ENCODE measurements at places on chromosomes 12 and 14.

- peak; percentile 2 for DNase-seq
Observed at GRCh38 chr14:56874375-56874774, 64.1 kb upstream of the OTX2 start.

DNA sequence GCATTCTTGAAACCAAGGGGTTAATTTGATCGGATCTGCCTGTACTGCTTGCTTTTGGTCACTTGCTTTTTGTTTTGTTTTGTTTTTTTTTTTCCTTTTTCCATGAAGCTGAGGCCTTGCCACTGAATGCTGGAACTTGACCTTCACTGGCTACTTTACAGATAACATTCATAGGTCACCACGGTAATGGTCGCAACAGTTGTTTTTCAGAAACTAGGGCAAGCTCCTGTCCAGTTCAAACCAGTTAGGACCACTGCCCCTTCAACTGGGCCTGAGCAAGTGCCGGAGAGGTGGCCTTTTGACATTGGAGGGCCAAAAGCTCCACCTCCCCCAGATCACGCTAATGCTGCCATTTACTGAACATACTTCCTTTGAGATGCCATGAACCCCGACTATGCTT is 147.6 kb downstream of the FOXN3 start:
- no peak for DNase-seq

- DNase-seq, result no peak
Observed at GRCh38 chr12:94762943-94763342, 112.6 kb upstream of the TMCC3 start.

- DNase-seq, result no peak
Observed at GRCh38 chr12:115990241-115990640, 287.3 kb downstream of the MED13L start.

DNA sequence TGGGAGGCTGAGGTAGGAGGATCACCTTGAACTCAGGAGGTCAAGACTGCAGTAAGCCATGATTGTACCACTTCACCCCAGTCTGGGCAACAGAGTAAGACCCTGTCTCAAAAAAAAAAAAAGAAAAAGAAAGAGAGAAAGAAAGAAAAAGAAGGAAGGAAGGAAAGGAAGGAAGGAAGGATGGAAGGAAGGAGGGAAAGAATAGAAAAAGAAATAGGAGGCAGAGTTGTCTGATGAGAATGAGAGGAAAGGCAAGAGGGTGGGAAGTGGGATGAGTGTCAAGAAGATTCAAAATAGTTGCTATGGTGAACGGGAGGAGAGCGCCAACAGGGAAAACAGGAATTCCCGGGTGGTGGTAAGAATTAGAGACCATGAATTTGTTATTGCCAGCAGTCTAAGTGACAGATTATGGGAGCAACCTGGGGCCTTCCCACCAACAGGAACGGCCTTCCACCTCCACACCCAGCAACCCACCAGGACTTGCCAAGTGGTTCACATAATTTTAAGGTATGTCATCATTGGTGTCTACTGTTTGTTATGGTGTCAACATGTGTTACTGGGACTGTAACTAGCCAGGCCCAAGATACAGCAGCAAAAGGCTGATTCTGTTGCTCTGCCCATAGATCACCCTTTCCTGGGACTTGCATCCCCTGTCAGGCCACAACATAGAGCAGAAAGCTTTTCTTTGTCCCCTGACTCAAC is 36.1 kb upstream of the C12orf76 start:
- no peak for DNase-seq

DNA sequence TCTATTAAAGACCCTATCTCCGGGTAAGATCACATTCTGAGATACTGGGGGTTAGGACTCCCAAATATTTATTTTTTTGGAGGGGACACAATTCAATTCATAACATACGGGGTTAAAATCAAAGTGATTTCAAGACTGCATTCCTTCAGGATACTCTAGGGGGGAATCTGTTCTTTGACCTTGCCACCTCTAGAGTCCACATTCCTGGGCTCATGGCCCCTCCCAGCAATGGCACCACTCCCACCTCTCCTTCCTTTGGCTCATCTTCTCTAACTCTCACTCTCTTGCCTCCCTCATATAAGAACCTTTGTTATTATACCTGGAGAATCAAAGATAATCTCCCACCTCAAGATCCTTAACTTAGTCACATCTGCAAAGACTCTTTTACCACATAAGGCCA is 79.5 kb downstream of the CAND1 start:
- DNase-seq, result no peak

- DNase-seq, result no peak
Observed at GRCh38 chr14:95330591-95331370, 11.1 kb upstream of the CLMN start.

GRCh38 chr12:121086781-121087295 is 45.8 kb upstream of the P2RX7 start:
- DNase-seq, result no peak

- no peak for DNase-seq
Observed at GRCh38 chr14:36129181-36129580, 47.3 kb downstream of the PTCSC3 start.

GRCh38 chr12:77060136-77060882 is 5.1 kb downstream of the E2F7 start:
- DNase-seq, result no peak

DNA sequence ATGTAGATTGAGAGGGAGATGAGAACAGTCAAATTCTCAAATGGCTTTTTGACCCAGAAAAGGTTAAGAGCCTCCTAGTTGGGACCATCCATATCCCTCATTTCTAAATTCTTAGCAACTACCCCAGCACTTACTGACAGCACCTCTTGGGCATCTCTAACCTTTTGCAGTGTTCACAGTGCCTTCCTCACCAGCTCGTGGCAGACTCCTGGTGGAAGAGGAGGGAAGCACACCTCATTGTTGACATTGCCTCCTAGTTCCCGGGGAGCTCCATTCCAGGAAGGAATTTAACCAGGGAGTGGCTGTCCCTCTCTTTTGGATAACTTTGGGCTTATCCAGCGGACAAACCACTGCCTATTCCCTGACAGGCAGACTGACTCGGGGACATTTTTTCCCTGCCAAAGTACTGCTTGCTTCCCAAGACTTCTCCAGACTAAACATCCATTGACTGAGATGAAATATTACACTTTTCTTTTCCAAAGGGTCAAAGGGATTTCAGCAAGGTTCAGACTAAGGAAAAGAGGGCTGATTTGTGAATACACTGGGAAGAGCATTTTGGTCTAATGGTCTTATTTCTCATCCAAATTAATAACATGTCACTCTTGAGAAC is 9.0 kb upstream of the OR6J1 start:
- DNase-seq, result peak; percentile 46

DNA sequence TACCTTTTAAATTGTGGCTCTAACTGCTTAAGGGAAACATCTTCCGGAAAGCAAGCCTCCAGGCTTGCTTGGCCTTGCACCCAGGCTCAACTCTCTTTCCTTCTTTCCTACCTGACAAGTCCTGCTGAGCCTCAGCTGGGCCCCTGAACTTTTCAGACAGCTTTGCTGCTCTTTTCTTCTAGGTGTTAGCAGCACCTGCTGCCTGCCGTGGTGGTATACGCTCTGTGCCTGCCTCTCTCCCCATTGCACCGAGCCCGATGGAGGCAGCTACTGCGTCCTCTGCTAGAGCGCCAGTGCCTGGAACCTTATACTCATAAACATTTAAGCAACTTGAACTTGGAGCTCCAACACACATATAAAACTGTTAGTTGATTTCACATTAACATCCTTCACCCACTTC is 195.7 kb downstream of the ANO6 start:
- DNase-seq, result no peak

- no peak for DNase-seq
Observed at GRCh38 chr12:115973066-115973465, 304.4 kb downstream of the MED13L start.

- DNase-seq, result no peak
Observed at GRCh38 chr12:102685841-102686240, 205.5 kb upstream of the IGF1 start.

GRCh38 chr12:99284161-99284560 is 363.4 kb upstream of the GARIN6 start:
- DNase-seq, result no peak

- DNase-seq, result no peak
Observed at GRCh38 chr12:3097836-3098235, 20.7 kb downstream of the TSPAN9 start.

DNA sequence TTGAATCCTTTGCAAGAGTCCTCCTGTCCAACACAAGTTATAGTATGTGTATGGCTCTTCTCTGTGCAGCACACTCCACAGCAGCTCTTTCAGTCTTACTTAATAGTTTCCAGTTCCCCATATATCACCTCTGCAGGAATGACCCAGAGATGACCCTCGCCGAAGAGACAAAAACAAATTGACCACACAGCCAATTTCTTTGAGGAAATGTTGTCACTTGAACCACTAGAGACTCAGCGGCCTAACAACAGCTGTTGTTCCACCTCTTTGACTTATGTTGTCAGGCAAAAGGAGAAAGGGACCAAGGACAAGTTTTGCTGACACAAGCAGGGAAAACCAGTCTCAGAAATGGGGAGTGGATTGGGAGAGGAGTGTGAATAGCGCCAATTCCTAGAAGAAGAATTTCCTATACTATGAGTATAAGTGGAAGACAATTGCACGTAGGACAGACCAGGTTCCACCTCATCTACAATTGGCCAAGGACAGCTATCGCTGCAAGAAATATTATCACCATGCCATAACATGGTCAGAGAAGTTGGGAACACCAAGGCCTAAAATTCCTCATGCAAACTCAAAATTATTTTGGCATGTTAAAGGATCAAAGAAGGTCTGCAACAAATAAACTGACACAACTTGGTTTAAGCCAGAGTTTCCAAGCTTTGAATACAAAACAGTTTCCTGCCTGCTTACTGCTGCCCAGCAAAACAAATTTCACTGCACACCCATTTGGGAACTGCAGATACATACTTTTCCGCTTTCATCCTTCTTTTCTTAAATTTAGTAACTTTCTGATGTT is 41.7 kb upstream of the ITPR2 start:
- DNase-seq, result no peak

DNA sequence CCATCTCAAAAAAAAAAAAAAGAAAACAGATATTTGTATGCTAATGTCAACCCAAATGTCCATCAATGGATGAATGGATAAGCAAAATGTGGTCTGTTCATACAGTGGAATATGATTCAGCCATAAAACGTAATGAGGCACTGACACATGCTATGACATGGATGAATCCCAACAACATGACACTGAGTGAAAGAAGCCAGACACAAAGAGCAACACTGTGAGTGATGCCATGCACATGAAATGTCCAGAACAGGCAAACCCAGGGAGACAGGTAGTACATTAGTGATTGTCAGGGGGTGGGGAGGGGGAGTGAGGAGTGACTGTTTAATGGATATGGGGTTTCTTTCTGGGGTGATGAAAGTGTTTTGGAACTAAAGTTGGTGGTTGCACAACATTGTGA is 50.2 kb downstream of the ARL6IP4 start:
- DNase-seq, result no peak

GRCh38 chr12:56188131-56188777 is 1.0 kb downstream of the SMARCC2 start:
- peak; percentile 16 for DNase-seq

DNA sequence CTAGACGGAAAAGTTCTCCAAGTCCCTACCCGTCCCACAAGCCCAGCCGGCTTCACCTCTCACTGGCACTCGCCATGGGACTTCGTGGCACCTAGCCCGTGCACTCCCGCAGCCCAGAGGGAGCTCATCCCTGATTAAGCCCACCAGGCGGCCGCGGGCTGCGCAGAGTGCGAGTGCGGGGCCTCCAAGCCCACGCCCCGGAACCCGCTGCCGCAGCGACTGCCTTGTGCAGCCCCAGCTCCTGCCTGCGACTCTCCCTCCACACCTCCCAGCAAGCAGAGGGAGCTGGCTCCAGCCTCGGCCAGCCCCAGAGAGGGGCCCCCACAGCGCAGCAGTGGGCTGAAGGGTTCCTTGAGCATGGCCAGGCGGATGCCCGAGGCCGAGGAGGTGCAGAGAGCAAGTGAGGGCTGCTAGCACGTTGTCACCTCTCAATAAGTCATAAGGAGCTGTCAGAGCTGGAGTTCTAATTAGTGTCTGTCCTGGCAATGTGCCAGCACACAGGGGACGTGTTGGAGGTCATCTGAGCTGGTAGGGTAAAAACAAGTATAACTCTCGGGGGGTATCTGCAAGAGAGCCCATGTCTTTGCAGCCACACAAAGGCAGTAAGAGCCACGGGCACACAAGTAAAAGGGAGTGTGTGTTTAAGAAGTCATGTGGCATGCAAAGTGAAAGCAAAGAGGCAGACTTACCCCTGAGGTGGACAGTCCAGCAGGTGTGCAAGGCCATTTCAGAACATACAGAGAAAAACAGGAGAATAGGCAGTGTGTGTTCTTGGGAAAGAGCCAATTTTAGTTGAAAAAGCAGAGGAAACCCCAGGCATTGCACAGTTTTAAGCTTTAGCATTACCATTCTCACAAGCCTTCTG is 27.1 kb upstream of the TMTC2 start:
- DNase-seq, result no peak

GRCh38 chr12:59737725-59738463 is 142.1 kb downstream of the SLC16A7 start:
- no peak for DNase-seq

GRCh38 chr14:71583194-71583593 is 349.0 kb upstream of the RGS6 start:
- DNase-seq, result no peak

GRCh38 chr14:100644383-100644782 is 57.2 kb upstream of the BEGAIN start:
- DNase-seq, result no peak

DNA sequence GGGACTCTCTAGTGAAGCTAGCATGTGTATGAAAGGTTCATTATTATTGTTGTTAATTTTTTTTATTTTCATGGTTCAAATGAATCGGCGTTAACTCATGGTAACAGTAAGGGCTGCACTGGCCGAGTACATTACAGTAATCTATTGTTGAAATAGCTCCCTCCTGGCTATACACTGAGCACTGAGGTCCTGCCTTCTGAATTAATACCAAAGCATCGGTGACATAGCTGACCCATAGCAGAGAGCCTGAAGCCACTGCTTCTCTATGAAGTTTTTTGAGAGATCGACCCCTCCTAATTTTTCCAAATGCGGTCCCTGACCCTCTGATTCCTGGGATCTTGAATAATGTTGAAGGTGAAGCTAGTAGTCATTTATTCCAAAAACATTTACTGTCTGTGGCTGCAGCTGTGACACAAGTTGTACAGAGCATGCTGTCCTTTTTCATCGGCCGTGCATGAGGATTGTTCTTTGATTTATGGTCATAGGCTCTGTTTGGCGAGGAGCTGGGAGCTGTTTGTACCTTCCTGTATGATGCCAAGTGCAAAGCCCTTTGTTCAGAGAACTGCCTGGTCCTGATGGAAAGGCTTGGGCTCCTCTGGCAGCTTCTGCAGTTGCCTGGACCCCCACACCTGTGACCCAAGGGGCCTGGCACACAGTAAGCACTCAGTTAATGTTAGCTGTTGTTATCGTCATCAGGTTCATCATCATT is 486.5 kb downstream of the EGLN3 start:
- DNase-seq, result no peak

- no peak for DNase-seq
Observed at GRCh38 chr12:109771746-109772621, 58.4 kb downstream of the FAM222A start.

- DNase-seq, result no peak
Observed at GRCh38 chr12:4116251-4117111, 157.1 kb upstream of the CCND2 start.

GRCh38 chr14:60655898-60656685 is 6.8 kb upstream of the SIX1 start:
- DNase-seq, result no peak

All from activated CD4-positive, alpha-beta T cell treated with anti-CD3 and anti-CD28 coated beads, Interleukin-2, amount 50 U/mL, for 16 hours (primary cell).